ENCODE measurements at places on chromosomes 5 and 9.
A peak's percentile ranks its signal among the peaks of the same experiment; 100 is the strongest.

DNA sequence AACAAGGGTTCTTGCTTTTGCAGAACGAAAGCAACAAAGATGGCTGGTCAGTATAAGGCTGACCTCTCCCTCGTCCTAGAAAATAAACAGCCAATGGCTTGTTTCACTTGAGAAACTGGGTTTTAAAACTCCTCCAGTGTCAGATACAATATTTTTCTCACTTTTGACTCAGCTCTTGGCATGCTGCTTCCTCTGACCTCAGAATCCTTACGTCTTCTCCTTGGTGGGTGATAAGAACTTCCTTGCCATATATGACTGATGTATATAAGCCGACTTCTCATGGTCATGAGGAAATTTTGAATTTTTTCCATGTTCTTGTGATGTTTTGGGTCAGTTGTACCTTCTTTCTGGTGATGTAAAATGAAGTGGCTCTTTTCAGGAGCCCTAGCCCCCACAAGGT lies 3.8 kb downstream of the ZNF618 start:
- no peak for DNase-seq

DNA sequence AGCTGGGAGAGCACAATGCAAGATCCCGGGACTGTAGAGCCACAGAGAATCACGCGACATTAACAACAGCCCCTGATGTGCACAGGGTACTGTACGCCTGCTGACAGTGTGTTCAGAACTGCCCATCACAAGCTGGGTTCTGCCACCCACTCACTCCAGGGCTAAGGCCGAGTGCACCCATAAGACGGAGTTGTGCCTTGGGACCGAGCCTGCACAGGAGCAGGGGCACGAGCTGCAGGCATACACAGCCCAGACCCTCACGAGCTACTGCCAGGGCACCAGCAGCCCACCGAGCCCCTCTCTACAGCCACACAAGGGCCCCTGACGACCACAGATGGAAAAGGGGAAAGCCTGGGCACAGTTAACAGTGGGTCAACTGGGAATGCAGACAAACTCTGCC lies 67.8 kb downstream of the CAMSAP1 start:
- DNase-seq = no peak

GRCh38 chr5:113084402-113085083 lies 107.9 kb downstream of the DCP2 start:
- no peak for DNase-seq

DNA sequence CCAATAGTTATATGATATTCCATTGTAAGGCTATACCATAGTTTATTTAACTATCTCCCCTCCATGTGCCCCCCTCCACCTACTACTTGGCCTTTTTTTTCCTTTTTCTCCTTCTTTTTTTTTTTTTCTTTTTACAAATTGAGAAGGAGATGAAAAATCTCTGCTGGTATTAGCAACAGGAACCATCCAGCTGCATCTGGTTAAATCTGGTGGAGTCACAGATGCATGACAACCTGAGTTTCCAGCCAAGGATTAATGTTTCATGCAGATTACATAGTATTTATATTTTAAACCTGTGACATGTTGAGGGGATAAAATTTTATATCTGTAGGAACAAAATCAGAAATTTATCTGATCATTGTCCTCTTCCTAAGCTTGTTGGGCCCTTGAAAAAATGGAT lies 128.5 kb upstream of the IQGAP2 start:
- no peak for DNase-seq

GRCh38 chr9:77750284-77750683 lies 102.2 kb upstream of the GNA14 start:
- no peak for DNase-seq

- DNase-seq = no peak
These were observed 42.1 kb downstream of the FAF2 start for GRCh38 chr5:176490301-176490700.

DNA sequence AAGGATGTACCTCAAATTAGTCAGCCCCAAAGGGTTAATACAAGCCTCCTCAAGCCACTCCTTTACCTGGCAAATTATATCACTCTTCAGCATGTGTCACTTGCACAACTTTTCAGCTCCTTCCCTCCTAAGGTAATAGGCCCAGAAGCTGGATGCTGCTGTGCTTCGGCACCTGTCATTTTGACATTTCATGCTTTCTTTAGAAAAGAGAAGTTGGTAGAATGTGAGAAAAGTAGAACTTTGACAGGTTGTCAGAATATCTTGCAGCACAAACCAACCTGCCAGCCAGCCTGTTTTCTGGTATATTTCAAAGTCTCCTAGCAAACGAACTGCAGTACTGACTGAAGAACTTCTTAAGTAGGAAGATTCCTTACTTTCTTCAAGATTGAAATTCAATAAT lies 2136.9 kb downstream of the MAT2B start:
- no peak for DNase-seq

- DNase-seq = no peak
These were observed 58.5 kb downstream of the DCP2 start for GRCh38 chr5:113035096-113035495.

DNA sequence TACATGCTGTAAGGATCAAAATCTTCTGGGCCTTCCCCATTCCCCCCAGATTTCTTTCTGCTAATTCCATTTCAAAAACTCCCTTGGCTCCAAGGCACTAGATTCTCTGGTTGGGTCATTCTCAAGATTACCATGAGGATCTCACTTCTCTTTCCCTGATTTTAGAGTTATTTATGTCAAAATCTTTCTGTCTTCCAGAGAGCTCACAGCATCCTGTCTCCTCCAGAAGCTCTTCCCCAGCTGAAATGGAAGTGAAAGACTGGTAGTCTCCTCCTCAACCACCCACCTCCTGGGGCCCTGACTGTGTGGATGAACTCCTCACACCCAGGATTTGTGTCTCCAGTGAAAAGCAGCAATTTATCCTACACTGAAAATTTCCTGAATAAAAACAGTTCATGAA lies 11.9 kb upstream of the ZNF366 start:
- no peak for DNase-seq

- DNase-seq = no peak
These were observed 254.6 kb downstream of the SMARCA2 start for GRCh38 chr9:2269778-2270177.

- DNase-seq = no peak
These were observed 15.6 kb upstream of the SPATA24 start for GRCh38 chr5:139419226-139420192.

- no peak for DNase-seq
These were observed 50.0 kb upstream of the PPARGC1B start for GRCh38 chr5:149679876-149680809.

- DNase-seq = no peak
These were observed 242.2 kb downstream of the SYK start for GRCh38 chr9:91043811-91044175.

- no peak for DNase-seq
These were observed 267.2 kb downstream of the MAN2A1 start for GRCh38 chr5:109956884-109957283.

DNA sequence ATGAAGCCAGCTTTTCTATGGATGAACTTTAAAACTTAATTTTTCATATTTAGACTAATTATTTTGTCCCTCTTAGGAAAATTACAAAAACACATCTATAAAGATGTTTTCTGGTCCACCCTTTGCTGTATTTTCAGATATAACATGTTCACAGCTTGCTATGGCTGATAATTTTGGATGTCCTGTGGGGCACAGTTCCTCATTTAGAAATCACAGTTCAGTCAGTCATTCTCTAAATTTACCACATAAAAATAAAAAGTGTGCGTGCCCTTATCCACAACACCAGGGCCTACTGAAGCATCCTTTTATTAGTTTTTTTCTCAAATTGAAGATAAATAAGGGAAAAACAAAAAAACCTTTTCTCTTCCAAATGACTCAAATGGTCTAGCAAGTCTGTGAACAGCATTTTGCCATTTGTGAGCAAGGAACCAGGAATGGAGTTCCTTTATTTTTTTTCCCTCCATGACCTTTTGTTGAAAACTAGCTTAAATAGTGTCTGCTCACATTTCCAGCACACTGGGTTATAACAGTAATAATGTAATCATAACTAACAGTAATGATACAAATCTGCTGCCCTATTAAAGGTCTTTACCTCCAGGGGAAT lies 87.1 kb downstream of the CEMIP2 start:
- DNase-seq = no peak

DNA sequence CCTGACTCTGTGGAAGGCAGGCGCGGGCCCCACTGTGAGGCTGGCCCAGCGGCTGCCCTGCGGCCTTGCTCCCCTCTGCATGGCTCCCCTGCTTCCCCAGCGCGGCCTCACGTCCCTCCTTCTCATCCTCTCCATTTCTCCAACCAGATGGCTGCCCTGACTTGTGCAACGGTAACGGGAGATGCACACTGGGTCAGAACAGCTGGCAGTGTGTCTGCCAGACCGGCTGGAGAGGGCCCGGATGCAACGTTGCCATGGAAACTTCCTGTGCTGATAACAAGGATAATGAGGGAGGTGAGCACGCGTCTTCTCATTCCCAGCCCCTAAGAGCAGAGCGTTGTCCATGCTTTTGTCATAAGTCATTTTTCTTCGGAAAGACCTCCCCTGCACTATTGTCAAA lies 129.0 kb upstream of the WWC1 start:
- DNase-seq = peak; percentile 93

DNA sequence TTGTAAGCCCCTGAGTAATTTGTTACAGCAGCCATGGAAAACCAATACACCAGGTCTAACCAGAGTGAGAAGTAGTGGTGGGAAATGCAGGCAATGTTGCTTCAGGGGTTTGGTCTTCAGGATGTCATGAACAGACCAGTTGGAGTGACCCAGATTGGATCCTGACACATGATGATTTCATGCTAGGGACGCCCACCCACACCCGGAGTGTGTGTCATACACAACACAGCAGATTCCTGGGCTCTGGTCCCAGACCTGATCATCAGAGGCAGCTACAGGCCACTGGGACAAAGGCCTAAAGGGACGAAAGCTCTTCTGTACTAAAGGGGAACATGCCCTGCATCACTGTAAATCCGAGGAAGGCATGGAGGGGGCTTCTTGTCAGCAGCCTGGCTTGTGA lies 194.2 kb downstream of the NSG2 start:
- no peak for DNase-seq

GRCh38 chr9:98092613-98092931 lies 26.4 kb downstream of the TRIM14 start:
- no peak for DNase-seq

- no peak for DNase-seq
These were observed 29.0 kb downstream of the THBS4 start for GRCh38 chr5:80064124-80064523.

- no peak for DNase-seq
These were observed 334.0 kb downstream of the ARHGEF28 start for GRCh38 chr5:73960023-73960422.

- DNase-seq = no peak
These were observed 25.6 kb downstream of the SLC6A3 start for GRCh38 chr5:1419476-1420210.

- DNase-seq = peak; percentile 56
These were observed 263.8 kb downstream of the FBXL7 start for GRCh38 chr5:15763754-15764153.

DNA sequence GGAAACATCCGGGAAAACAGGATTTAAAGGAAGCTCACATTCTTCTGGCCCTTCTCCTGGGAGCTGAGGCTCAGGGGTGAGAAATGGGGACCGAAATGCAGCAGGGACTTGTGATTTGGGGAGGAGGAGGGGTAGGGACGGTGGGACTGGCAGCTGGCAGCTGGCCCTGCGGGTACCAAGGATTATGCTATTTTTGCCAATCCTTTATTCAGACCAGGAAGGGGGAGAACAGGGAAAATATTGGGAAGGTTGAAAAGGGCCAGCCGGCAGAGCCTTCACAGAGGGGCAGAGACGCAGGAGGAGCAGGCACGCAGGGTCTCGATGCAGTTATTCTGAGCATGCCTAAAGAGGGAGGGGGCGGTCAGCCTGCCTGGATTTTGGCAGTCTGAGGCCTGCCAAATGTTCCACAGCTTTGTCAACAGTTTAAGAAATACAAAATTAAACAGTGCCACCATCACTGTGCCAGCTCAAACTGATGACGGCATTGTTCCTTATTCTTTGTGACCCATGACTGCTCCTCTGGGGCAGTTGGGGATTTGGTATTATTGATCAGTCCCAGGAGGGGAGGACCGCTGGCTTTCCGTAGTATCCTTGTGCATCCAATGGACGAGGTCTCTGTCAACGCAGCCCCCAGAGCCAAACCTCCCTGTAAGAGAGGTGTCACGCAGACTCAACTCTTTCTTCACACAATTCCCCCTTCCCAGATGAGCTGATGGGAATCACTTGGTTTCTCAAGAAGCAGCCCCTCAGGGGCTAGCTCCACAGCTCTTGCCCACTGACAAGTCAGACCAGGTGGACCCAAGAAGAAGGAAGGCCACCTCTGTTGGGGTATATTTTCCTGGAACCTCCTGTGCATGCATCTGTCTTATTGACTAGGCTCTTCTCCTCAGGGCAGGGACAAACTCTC lies 553.3 kb downstream of the BNC2 start:
- no peak for DNase-seq

- DNase-seq = peak; percentile 62
These were observed 48.5 kb downstream of the MFAP3 start for GRCh38 chr5:154087260-154087659.

- no peak for DNase-seq
These were observed 20.1 kb upstream of the ERMP1 start for GRCh38 chr9:5852987-5853386.

- no peak for DNase-seq
These were observed 152.1 kb downstream of the FSTL4 start for GRCh38 chr5:133460172-133460758.

- no peak for DNase-seq
These were observed 39.0 kb upstream of the SLC12A7 start for GRCh38 chr5:1150866-1151265.

DNA sequence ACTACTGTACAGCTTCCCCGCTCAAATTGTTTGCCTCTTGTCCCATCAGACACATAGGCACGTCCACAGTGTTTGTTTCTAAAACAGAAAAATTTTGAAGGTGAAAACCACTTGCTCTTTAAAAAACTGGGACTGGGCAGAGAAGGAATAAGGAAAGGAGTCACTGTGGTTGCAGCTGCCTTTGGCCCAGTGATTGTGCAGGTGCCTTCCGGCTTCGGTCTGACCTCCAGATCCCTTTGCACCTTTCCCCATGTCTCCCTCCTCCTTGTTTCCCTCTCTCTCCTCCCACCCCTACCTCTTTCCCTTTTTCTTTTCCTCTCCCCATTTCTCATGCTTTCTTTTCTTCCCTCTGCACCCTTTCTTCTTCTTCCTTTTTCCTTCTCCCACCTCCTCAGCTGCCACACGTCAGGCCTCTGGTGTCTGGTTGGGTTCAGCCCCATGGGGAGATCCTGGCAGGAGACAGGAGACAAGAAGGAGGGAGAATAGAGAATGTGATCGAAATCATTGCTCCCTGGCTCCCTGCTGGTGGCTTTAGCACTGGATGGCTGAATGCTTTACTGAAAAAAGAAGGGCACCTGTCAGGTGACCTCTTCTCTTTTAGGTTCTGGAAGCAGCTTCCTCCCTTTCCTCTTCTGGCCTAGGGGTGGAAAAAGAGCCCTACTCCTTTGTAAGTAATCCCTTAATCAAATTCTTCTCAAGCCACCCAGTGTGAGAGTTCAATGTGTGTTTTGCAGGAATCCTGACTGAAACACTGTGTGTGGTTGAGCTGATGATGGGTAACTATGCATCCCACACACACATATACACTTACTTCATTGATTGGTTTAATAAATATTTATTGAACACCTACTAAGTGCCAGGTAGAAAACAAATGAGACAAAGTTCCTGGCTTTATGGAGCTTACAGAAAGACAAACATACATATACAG lies 267.3 kb downstream of the MAST4 start:
- DNase-seq = no peak

Measured in NCI-H1694 (cell line).